Fibroblast of skin of right quadriceps (primary cell): ENCODE measurements at places on chromosomes 6 and 20.

- DNase-seq: no peak
Observed at GRCh38 chr6:113160306-113161017, 696.7 kb upstream of the MARCKS start.

DNA sequence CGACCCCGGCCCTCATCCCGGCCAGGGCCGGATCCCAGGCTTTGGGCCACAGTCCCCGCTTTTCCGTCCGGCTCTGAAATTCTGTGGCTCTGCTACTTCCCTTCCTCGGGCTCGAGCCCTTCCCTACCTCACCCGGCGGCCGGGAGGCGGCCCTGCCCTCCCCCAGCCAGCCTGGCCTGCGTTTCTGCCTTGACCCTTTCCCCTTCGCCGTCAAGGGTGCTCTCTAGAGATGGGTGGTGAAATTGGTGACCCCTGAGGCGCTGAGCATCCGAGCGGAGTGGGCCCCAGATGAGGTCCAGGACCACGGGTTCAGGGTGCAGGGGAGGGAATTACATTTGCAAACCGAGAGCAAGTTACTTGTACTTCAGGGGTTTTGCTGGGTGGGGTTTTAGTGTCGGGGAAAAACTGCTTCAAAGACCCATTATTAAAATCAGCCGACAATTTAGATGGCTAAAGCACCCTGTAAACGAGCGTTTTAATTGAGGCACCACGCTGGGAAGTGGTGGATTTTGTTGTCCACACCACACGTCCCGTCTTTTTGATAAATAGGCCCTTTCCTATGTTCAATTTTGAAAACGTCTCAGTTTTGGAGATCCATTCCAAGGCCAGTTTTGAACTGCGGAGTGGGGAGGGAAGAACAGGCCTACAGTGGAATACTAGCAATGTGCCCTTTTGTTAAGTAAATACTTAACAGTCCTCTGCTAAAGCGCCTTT is 9.9 kb downstream of the TFAP2A start:
- DNase-seq: no peak

DNA sequence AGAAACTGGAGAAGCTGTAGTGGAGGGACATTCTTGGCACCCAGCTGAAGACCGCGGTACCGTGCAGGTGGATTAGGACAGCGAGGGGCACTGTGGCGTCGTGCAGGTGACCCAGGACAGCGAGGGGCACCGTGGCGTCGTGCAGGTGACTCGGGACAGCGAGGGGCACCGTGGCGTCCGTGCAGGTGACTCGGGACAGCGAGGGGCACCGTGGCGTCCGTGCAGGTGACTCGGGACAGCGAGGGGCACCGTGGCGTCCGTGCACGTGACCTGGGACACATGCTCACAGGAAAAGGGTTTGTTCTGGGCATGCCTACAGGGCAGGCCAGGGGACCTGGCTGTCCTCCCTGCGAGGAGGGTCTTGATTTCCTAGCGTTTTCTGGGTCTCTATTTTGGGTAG is 29.2 kb upstream of the SMOC2 start:
- no peak for DNase-seq

GRCh38 chr20:13028673-13029072 is 19.9 kb downstream of the SPTLC3 start:
- no peak for DNase-seq
